ENCODE measurements at places on chromosomes 1 and 21.

GRCh38 chr1:13451399-13451965 lies 41.2 kb downstream of the PRAMEF20 start:
- no peak for DNase-seq

DNA sequence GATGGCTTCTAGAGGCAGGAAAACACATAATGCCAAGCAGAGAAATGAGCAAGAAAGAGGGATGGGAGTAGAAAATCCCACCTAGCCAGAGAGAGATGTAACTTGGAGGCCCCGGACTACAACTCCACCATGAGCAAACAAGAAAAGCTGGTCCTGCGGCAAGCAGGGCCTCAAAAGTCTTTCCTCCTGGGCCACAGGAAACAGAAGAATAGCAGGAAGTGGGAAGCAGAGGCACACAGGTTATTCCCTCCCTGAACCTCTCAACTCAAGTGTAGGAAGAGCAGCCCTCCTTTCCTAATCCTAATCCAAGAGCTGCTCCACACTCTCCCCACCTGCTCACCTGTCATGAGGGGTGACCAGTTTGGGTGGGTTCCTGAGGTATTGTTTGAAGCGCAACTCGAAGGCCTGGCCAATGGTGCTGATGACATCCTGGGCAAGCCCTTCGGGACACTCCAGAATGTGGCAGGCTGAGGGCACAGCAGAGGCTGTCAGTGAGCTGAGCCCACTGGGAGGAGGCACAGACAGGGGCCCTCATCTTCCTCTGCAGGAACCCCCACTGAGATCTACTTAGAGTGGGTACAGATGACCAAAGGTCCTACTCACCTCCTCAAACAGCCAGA lies 3.1 kb downstream of the SHC1 start:
- DNase-seq = no peak

DNA sequence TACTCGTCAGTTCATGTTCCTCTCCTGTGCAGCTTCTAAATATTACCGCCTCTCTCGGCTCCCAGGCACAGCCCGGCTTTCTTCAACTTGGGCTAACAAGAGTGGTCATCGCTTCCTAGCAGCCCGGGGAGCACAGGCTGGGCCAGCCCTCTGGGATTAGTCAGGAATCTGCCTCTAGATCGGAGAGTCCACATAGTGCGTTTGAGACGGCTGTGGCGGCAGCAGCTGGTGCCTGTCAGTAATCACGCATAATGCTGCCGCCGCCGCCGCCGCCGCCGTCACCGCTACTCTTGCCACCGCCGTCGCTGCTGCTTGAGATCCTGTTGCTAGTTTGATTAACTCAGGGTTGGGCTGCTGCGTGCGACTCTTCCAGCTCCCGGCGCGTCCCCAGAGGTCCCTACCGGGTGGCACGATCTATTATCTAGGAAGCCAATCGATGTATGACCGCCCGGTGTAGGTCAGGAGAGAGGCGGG lies at the start of gene RXRG:
Gene RXRG (minus strand): TSS at position 230 of the 474 bp plus-strand sequence. CDS start 233 bp downstream, outside the sequence.
- DNase-seq = peak; percentile 46

- peak; percentile 66 for DNase-seq
Measured at GRCh38 chr21:34630536-34631143, 15.7 kb upstream of the RCAN1 start.

DNA sequence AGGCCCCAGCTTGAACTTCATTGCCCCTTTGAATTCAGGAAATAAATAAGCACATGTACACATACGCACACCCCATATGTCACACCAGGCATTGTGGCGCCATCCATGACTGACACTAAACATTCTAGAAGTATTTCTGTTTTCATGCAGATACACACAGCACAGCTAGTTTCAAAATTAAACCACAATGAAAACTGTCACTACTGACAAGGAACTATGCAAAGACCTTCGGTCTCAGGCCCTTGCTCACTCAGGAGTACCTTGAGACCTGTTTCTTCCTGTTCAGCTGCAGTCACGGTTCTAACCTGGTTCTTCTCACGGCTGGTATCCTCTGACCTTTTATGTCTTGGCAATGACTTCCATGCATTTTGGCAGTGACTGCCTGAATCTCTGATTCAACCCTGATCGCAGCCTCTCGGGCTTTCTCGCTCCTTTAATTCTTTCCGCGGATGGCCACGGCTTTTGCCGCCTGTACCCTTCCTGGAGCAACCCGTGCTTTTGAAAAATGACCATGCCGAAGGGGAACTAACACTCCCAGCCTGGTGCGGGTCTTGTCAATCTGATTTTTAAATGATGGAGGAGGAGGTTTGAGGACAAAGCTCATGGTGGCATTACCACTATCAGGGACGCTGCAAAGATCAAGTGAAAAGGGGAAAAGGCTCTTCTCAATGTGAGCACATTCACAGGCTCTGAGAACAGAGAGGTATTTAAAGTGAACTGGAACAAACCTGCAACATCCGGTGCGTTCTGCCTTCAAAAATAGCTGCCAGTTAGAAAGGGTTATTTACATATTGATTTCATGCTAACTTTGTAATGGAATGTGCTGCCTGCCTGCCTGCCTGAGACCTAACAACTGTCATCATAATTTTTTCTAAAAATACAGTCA lies 384.6 kb downstream of the RRAGC start:
- DNase-seq = no peak

DNA sequence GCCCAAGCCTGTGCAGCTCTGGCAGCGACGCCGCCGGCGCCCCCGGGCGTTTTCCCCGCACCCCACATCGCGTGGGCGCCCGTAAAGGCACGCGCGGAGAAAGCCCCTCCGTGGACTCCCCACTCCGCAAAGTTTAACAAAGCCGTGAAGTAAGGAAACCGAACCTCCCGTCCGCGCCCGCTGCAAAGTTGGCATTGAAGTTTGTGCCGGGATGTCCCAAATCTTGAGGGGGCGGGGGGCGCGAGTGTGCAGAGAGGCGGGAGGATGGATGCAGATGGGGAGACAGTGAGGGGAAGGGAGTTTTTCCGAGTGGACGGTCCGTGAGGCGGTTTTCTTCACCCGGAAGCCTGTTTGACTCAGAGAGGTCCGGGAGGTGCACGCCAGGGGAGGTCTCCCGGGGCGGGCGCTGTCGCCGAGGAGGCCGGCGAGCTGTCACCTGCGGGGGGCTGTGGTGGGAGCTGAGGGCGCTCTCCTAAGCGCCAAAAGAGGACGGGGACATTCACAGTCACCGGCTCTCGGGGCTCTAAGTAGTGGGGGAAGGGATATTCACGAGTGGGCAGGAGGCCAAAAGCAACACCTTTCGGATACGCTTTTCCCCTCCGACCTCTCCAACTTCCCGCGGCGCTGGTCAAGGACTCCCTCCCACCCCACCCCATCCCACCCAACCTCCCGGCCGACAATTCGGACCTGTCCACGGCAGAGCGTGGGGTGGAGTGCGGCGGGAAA lies 1.3 kb downstream of the WLS start:
- DNase-seq = no peak

- DNase-seq = no peak
Measured at GRCh38 chr1:38213646-38214434, 167.2 kb upstream of the POU3F1 start.

DNA sequence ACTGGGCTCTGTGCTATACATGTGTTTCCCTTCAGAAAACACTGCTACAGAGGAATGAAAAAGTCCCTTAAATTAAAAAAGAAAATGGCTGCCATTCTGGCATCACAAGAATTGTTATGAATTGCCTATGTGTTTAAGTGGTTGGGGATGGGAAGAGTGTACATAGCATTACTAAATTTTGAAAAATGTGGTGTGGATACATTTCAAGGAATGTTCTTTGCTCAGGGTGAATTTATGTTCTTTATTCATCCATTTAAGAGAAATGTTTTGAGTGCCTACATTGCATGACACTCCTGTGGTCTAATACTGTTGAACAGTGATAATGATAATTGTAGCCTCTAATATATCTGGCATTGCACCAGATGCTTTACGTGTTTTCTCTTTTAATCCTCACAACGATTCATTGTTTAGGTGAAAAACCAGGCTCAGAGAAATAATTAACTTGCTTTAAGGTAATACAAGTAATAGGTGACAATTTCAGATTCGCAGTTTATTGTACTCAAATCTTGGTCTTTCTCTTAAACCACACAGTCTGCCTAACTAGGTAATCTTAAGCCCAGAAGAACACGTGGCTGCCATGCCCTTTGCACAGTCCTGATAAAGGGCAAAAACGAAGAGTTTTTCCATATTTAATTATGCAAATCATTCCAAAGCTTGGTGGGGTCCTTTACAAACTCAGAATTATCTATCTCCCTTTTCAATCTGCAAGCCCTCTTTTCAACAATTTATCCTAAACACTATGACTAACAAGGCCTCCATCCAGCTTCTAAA lies 31.5 kb downstream of the DPT start:
- DNase-seq = no peak

DNA sequence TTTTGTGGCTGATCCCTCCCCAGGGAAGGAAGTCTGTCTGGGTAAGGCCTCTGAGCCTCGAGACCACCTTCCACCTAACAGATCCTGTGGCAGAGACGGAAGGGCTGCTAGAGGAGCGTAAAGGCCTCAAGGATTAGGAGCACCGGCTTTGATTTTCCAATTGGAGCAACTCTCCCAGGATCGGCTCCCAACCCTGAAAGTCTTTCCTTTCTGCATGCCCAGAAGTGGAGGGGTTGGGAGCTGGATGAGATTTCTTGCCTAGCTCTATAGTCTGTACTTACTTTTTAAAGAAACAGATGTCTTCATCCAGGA lies 41.4 kb downstream of the ELK4 start:
- DNase-seq = no peak

DNA sequence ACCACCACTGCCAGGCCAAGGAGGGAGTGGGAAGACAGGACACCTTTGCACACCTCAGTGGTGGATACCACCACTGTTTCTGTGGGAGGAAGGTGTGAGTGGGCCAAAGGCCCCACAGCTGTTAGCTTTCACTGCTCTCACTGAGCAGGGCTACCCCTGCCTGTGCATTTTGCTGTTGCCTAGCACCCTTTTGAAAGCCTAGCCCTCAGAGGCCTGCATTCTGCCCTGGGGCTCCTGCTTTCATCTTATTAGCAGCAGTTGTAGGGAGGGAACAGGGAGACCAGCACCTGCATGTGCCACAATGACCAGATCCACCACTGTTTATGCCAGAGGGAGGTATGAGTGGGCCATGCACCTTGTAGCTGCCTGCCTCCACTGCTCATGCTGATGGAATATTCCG lies 110.9 kb upstream of the C21orf91 start:
- no peak for DNase-seq

DNA sequence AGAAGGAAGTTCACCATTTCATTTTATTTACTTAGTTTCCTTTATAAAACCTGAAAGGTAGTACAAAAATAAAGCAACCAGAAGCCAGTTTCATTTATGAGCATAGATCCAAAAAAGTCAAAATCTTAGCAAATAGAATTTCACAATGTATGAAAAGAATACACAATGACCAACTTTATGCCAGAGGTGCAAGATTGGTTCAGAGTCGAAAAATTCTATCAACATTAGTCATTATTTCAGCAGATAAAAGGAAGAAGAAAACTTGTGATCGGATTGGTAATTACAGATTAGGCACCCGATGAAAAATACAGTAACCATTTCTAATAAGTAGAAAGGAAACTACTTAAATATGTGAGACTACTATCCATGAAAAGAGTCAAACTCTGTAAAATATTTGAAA lies 89.1 kb downstream of the ITSN1 start:
- no peak for DNase-seq

DNA sequence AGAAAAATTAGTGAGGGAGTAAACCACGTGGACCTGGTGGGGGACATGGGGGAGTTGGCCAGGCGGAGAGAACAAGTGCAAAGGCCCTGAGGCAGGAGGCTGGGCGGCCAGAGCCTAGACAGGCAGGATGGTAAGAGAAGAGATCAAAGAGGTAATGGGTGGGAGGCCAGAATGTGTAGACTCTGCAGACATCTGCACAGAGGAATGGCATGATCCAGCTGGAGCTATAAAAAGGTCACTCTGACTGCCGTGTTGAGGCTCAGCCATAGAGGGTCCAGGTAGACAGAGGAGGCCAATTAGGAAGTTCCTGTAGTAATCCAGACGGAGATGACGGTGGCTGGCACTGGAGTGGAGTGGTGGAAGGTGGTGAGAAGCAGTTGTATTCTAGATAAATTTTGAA lies 3.6 kb downstream of the H6PD start:
- DNase-seq = no peak

DNA sequence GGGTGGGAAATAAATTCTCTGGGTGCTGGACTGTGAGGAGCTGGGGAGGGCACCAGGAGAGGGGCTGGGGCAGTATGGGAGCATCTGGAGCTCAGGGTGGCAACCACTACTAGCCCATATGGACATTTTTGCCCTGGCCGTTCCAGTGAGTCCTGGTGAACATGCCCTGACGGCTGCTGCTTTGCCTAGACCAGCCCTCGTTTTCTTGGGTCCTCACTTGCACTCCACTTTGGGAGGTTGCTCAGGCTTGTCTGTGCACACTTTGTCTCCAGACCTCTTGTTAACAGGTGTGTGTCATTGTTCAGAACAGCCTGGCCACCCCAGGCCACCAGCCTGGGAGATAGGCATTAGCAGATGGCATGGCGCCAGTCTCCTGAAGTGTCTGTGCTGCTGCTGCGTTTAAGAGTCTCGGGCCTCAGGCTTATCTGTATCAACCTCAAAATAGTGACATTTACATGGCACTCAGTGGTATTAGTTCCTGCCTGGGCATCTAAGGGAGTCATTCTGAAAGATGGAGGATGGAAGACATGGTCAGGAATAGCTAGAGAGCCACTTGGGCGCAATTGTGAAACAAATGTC lies 190.5 kb downstream of the PTPRU start:
- DNase-seq = no peak

GRCh38 chr21:16061194-16061593 lies 331.4 kb downstream of the USP25 start:
- no peak for DNase-seq

- DNase-seq = no peak
Measured at GRCh38 chr1:18946550-18947381, 9.7 kb downstream of the IFFO2 start.

DNA sequence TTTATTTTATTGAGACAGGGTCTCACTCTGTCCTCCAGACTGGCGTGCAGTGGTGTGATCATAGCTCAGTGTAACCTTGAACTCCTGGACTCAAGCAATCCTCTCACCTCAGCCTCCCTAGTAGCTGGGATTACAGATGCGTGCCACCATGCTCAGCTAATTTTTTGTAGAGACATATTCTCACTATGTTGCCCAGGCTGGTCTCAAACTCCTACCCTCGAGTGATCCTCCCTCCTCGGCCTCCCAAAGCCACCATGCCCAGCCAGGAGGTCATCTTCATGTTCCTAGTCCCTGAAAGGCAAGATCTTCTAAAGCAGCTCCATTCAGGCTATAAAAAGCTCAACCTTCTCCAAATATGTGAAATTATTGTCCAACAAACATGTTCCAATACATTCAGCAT lies 53.9 kb downstream of the TOR1AIP2 start:
- DNase-seq = no peak

DNA sequence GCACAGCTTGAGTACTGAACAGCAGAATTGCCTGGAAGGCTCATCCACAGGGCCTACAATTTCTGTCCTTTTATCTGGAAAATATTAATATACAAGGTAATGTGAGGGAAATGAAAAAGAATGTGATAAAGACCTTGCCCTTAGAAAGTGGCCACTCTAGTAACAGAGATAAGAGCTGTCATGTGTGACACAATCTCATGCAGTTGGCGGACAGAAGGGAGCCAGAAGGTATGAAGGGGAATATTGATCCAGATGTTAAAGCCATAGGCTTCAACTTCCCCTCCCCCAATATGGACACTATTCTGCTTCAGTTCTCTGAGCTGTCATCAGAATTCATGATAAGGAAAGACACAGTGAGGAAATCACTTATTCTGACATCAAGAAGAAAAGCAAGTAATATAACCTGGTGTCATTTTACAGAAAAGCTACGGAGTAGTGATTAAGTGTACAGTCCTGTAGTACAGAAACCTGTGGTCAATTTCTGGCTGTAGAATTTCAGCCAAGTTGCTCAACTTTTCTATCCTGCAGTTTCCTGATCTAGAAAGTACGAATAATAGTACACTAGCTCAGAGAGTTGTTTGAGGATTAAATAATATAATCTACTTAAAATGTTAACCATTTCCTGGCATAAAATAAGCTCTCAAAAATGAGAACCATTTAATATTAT lies 572.1 kb downstream of the DPYD start:
- no peak for DNase-seq
